Fibroblast of skin of back (primary cell): ENCODE measurements at places on chromosomes 2 and 18.

DNA sequence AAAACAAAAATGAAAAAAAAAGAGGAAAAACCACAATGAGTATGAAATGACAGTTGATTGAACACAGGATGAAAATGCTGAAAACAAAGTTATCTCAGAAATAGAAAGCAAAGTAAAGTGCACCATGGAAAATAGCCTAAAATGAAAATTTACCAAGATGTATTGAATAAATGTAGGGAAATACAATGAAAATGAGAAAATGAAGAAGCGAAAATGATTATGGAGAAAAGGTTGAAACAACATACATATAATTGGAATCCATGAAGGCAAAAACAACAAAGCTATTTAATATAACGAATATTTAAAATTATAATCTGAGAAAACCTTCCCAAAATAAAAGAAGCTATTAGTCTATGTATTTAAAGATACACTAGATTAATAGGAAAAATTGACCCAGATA is 147.4 kb downstream of the TMEM18 start:
- DNase-seq = no peak

GRCh38 chr18:63477968-63478367 is 1.2 kb downstream of the SERPINB5 start:
- peak; percentile 34 for DNase-seq

DNA sequence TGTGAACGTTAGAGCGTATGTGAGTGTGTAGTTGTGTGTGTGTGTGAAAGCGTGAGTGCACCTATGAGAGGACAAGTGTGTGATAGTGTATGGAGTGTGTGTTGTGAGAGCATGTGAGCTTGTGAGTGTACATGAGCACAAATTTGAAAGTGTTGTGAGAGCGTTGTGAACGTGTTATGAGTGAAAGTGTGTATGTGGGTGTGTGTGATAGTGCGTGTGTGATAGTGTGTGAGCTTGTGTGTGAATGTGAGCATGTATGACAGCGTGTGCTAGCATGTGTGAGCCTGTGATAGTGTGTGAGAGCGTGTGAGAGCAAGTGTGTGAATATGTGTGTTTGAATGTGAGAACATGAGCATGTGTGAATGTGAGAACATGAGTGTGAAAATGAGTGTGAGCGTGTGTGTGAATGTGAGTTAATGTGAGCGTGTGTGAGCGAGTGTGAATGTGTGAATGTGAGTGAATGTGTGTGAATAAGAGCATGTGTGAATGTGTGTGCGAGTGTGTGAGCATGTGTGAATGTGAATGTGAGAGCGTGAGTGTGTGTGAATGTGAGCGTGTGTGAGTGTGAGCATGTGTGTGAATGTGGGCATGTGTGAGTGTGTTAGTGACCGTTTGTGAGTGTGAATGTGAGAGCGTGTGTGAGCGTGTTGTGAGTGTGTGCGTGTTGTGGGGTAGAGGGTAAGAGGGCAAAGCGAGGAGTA is 25.0 kb downstream of the RALB start:
- DNase-seq = no peak

- no peak for DNase-seq
Measured at GRCh38 chr2:35803126-35803525, 552.5 kb upstream of the CRIM1 start.

DNA sequence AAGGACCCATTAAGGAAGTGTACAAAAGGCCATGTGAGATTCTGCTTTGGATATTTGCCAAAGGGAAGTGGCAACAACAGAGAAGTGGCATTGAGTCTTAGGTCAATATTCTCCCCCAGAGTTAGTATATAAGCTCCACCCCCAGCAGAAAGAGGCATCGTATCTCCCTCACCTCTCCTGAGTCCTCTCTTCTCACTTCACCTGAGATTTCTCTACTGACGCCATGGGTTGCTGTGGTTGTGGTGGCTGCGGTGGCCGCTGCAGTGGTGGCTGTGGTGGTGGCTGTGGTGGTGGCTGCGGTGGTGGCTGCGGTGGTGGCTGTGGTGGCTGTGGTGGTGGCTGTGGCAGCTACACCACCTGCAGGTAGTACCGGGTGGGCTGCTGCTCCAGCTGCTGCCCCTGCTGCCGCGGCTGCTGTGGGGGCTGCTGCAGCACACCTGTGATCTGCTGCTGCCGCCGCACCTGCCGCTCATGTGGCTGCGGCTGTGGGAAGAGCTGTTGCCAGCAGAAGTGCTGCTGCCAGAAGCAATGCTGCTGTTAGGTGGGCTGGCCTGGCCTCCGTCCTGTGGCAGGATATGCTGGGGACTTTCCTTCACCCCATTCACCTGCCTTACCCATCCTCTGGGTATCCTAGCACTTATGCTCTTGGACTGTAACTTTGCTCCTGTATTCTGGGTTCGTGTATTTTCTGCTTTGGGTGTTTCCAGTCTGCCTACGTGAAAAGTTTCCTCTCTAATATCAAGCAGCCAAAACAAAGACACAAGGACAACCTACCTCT is 5.9 kb downstream of the SCYGR3 start:
- DNase-seq = no peak
